ENCODE measurements at places on chromosomes 4 and X.

GRCh38 chrX:71210816-71211215 lies 12.2 kb upstream of the GJB1 start:
- DNase-seq = peak; percentile 48

DNA sequence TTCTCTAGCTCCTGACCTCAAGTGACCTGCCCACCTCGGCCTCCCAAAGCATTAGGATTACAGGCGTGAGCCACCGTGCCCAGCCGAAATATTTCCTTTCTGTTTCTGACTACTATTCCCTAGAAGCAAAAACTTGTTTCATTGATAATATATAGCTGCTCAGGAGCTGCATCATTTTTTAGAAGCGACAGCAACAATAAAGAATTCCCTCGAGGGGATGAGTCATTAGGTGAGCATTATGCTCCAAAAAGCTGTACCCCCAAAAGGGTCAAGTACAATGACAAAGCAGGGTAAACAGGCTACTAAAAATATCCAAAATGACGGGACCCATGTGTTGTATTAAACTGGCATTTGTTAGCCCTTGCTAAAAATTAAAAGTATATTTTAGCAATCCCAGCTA lies 67.0 kb downstream of the RBM47 start:
- DNase-seq = no peak

DNA sequence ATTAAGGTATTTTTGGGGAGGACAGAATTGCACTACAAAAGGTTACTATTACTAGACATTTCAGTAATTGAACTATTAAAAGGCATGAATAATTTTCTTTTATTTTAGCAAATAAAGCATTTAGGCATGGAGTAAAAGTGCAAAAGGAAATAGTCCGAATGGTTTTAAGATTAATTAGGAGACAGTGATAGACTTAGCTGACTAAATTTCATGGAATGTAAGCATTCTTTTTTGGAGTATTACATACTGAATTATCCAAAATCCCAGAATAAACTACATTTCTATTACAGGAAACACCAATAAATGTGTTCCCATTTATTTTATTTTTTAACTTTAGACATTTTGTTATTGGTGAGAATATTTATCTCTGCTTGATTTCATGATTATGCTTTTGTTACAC lies 30.7 kb upstream of the MAP9 start:
- DNase-seq = no peak

DNA sequence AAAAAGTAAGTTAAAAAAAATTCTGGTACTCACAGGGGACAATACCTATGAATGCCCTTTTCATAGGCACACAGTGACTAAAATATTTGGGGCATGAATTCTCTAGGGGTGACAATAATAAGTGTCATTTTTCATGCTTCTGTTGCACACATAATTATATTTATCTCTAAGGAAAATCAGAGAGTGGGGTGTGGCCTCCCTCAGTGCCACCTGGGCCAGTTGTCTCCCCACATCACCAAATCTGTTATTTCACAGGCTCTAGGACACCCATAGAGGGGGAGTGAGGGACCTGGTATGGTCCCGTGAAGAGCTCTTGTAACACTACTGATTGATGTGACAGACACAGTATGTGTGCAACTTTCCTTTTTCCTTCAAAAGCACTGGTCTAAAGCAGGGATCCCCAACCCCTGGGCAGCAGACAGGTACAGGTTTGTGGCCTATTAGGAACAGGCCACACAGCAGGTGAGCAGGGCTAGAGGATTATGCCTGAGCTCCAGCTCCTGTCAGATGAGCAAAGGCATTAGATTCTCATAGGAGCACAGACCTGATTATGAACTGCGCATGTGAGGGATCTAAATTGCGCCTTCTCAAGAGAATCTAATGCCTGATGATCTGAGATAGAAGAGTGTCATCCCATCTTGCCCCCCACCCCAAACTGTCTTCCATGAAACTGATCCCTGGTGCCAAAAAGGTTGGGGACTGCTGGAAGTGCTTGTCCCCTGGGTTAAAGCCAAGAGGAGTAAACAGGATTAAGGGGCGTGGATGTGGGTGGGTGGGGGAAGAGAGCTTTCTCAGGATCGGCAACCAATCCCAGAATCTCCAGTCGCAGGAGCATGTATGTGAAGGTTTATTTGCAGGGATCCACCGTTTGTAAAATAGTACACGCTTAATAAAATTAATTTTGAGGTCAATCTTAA lies 856 bp downstream of the SLC9B1 start:
- no peak for DNase-seq

GRCh38 chrX:107153005-107153404 lies 34.4 kb upstream of the RBM41 start:
- DNase-seq = no peak

- no peak for DNase-seq
These were observed 126.7 kb upstream of the MBNL3 start for GRCh38 chrX:132615391-132616131.

DNA sequence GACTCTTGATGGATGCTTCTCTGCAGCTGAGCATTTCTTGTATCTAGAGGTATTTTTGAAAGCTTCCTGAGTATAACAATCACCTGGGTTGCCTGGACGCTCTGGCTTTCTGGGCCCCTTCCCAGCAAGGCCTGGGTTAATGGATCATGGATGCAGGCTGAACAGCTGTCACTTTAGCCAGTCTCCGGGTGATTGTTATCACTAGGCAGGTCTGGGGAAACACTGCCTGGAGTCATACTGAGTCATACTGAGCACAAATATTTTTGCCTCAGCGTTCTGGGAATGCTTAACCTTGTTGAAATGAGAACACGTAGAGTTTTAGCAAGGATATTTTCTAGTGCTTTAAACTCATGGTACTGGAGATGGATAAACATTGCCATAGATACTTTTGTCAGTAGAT lies 102.6 kb downstream of the PHEX start:
- peak; percentile 36 for DNase-seq

- no peak for DNase-seq
These were observed 39.7 kb downstream of the MSN start for GRCh38 chrX:65707151-65707550.

DNA sequence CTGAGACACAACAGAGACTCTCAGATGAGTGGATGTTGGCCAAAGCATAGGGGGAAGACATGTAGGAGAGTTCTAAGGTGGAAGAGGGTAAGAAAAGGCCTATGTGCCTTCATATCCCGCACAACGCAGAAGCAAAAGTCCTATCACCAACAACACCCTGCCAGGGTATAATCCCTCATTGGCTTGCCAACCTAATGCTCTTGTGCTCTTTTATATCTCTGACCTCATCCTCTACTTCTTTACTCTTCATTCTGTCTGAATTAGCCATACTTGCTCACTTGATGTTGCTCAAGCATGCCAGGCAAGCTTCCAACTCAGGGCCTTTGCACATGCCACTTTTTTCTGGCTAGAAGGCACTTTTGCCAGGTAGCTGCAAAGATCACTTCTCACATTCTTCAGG lies 28.1 kb upstream of the ZNF330 start:
- no peak for DNase-seq

DNA sequence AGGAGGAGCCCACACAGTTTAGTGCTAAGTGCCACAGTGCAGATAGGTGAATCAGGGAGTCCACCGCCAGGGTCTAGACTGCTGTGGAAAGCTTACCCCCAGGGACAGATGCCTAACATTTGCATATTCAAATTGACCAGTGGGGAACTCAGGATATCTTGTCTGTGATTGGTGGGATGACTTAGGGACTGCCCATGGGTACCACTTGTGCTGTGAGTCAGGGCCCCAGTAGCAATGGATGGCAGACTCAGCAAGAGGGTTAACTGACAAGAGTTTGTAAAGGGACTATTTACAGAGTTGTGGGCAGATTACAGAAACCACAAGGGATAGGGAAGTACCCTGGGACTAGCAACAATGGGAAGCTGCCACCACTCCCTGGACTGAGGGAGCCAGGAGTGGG lies 282.1 kb downstream of the BCOR start:
- no peak for DNase-seq

GRCh38 chr4:188869581-188869980 lies 730.3 kb downstream of the TRIML1 start:
- no peak for DNase-seq

- peak; percentile 97 for DNase-seq
These were observed 172.0 kb downstream of the PTTG2 start for GRCh38 chr4:38132107-38132673.

DNA sequence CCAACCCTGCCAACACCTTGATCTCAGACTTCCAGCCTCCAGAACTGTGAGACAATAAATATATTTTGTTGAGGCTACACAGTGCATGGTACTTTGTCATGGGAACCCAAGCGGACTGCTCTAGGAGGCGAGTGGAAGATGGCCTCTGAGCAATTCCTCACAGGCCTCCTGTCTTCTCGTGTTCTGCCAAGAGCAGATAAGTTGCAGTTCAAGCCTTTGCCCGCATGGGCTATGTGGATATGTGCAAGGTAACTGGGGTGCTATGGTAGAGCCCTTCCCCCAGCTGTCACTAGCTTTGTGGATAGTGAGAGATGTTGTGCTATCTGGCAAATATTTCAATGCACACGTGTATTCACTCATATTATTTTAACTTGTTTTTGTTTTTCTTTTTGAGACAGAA lies 156.0 kb upstream of the BCOR start:
- DNase-seq = no peak

- DNase-seq = no peak
These were observed 61.4 kb upstream of the LGI2 start for GRCh38 chr4:25092139-25092538.

GRCh38 chrX:1555370-1555769 lies 18.4 kb upstream of the P2RY8 start:
- no peak for DNase-seq

DNA sequence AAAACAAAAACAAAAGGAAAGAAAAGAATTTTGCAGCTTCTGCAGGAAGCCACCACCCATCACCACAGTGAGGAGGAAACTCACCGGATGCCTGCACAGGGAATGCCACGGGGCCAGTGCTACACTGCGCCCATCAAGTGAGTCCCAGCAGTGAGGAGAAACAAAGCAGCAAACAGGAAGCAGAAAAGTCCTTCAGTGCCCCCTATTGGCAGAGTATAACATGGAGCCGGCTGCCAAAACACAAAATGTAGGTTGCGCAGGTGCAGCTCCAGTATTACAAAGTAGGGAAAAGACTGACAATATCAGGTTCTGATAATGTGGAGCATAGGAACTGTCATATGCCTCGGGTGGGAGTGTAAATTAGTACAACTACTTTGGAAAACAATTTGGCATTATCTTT lies 23.3 kb upstream of the SCML2 start:
- no peak for DNase-seq

DNA sequence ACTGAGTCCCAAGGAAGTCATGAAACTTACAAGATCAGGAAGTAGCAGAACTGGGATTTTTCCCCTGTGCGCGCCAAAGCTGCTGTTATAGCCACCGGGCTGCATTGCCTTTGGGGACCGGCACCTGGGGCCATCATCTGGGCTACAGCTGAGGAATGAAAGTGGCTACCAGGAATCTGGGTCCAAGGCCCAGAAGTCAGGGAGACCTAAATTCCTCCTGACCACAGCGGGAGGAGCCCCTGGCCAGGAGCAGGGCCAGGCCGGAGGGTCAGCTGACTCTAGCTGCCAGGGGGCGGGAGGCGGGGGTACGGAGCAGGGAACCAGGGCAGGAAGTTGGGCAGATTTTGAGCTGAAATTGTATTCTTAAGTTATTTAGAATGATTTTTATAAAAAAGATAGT lies 242.4 kb downstream of the EVC2 start:
- DNase-seq = no peak

GRCh38 chr4:85747882-85748491 lies 273.0 kb downstream of the ARHGAP24 start:
- DNase-seq = no peak

DNA sequence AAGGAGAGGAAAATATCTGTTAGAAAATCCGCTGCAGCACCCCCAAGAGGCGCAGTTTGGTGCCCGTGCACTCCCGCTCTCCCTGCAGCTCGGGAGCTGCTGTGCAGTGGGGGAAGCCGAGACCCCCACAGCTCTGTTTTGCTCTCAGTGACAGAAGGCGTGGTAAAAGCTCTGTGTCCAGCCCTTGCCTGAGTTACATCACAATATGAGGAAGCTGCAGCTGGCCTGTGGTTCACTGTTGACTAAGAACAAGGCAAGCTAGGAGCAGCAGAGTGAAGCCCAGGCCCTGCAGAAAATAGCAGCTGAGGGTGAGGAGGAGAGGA lies 88.5 kb upstream of the ADRA2C start:
- DNase-seq = no peak
